ENCODE measurements at places on chromosomes 6 and 20.

DNA sequence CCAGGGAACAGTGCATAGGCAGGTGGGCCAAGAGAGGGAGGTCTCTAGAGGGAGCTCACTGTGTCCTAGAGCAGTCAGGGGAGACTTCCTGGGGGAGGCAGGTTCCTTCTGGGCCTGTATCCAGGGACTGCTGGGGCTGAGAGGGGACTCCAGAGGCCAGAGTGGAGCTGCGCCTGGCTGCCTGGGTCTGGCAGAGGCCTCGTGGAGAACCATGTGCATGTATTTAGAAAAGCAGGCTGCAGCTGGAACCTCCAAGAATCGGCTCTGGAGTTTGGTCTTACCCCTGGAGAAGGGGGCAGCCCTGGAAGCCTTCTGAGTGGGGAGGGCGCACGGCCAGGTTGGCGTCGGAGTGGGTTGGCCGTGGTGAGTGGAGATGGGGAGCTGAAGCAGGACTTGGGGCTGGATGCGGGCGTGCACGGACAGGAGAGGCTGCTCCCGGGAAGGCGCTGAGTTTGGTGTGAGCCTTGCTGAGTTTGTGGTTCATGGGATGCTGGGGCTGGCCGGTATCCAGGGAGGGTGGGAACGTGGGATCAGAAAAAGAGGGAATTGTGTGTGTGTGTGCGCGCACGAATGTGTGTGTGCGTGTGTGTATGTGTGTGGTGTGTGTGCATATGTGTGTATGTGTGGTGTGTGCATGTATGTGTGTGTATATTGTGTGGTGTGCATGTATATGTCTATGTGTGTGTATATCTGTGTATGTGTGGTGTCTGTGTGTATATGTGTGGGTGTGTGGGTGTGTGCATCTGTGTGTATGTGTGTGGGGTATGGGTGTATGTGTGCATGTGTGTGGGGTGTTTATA is 10.8 kb downstream of the VSTM2L start:
- DNase-seq, result peak; percentile 57

DNA sequence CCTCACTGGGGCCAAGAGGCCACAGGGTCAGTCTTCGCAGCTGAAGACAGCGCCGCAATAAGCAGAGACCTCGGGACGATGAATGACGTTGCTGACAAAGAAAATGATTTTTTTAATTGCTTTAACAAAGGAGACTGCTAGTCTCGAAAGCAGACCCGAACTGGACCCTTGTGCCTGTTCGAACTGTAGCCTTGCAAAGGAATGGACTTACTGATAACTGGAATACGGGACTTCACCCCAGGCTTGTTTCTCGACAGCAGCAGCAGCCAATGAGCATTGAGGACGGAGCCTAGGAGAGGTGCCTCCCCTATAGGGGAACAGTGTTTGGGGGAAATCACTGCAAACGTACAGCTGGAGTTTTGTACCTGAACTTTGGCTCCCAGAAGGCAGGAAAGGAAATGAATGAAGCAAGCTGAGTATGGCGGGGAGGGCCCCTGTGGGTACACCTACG is 1.3 kb upstream of the TAF4 start:
- DNase-seq, result no peak

GRCh38 chr6:43077333-43077809 is 1.3 kb downstream of the PTK7 start:
- DNase-seq, result no peak

DNA sequence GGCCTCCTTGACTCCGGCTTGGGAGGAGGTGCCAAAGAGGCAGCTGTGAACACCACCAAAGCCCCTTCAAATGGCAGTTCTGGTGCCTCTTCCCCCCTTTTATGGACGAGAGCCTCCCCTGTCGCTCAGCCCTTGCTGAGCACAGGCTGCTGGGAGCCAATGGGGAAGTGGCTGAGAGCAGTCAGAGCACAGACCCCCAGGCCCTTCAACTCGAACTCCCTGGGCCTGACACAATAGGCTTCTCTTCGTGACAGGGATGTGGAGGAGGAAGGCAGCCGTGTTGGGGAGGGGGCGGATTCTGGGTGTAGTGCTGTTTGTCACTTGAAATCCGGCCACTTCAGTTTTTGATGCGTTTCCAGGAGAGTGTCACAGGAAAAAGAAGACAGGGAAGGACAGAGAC is at the start of gene PDYN:
PDYN (minus strand) TSS at position 73 of the 400 bp plus-strand sequence. CDS start 10,974 bp downstream, outside the sequence.
- DNase-seq, result no peak

GRCh38 chr6:50720623-50721022 is 7.3 kb downstream of the TFAP2D start:
- DNase-seq, result no peak

- no peak for DNase-seq
These were observed 274.9 kb downstream of the UTRN start for GRCh38 chr6:144559865-144560593.

GRCh38 chr20:61908057-61909026 is 157.3 kb downstream of the TAF4 start:
- DNase-seq, result no peak

DNA sequence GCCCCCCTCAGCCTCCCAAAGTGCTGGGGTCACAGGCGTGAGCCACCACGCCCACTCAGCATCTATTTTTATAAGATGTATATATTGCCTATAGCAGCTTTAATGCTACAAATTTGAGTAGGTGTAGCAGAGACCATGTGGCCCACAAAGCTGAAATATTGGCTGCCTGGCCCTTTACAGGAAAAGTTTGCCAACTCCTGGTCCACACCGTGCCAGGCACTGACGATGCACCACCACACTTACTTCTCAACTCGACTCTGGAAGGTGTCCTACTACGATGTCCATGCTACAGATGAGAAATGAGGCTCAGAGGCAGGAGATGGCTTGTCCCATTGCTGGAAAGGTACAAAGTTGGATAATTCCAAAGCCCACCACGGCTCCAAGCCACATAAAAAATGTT is 17.2 kb upstream of the SRSF6 start:
- no peak for DNase-seq

DNA sequence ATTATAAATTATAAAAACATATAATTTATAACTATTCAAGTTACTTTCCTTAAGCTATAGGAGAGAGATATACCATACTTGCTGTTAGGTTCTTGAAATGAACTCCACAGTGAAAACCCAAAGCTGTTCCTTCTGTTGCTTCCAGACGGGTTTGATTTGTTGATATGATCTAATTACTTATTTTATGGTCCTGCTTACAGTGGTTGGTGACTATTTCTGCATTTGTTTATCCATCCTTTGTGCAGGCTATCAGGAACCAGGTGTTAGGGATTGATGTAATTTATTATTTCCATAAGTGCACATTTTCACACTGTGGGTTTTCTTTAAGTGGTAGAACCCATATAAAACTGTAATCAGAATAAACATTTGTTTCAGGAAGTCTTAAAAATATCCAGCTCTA is 167.1 kb downstream of the KIF6 start:
- DNase-seq, result no peak

DNA sequence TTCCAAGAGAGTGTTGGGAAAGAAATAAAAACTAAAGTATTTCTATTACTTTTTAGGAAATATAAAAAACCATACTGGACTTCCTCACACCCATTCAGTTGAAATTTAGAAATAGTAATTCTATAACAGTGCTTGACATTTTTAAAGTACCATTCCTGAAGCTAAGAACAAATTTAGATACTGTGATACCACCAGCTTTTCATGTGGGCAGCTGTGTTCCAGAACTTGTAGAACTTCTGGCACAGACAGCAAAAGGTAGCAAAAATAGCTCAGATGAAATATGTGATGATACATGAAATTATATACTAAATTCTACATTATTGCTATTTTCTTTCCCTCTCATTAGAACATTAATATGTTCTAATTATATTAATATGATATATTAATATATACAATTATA is 346.5 kb downstream of the SYNE1 start:
- DNase-seq, result no peak

GRCh38 chr6:151993364-151993763 is 185.9 kb downstream of the ESR1 start:
- no peak for DNase-seq

Measured in right forelimb (tissue), 1 donor.